ELR (cell line): ENCODE measurements at places on chromosomes 6 and 20.

- no peak for DNase-seq
Observed at GRCh38 chr6:41125282-41125681, 28.9 kb downstream of the TREML1 start.

- no peak for DNase-seq
Observed at GRCh38 chr6:41426438-41426851, 91.0 kb downstream of the NCR2 start.

- DNase-seq = no peak
Observed at GRCh38 chr6:146219101-146219500, 190.2 kb downstream of the GRM1 start.

DNA sequence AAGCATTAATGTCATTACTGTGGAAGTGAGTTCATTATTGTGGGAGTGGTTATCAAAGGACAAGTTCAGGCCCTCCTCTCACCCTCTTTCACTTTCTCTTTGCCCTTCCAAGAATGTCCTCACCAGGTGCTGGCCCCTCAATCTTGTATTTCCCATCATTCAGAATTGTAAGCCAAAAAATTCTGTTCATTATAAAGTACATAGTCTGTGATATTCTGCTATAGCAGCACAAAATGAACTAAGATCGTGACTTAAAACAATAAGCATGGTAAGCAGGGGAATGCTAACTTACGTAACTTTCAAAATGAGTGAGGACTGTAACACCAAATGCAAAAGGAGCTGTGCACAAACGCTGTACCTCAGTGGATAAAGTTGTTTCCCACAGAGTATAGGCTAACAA lies 515.7 kb upstream of the BTBD3 start:
- DNase-seq = no peak

- peak; percentile 63 for DNase-seq
Observed at GRCh38 chr6:127190552-127190951, 72.1 kb downstream of the RSPO3 start.

GRCh38 chr6:30227763-30228487 lies 14.7 kb upstream of the TRIM26 start:
- DNase-seq = no peak

GRCh38 chr20:35007891-35008290 lies 52.2 kb downstream of the MYH7B start:
- DNase-seq = no peak

GRCh38 chr20:37693635-37694626 lies at the start of gene CTNNBL1:
Gene CTNNBL1 (plus strand): TSS chr20:37694030. CDS start chr20:37694123, 93 bp downstream.
- peak; percentile 99 for DNase-seq

DNA sequence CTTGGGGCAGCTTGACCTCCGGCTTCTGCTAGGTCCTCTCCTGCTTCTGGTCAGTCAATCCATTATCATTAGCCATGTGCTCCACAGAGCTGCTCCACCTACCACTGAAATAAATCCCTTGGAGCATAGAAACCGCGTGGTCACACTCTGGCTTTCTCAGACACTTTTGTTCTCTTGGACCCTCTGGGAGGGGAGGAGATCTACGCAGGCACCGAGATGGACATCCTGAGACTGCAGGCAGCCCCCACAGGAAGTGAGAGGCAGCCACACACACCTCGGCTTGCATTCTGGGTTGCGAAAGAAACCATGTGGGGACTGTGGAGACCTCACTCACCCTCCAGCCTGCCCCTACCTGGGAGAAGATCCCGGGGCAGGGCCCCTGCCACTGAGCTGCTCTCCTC lies 79.5 kb downstream of the FYN start:
- no peak for DNase-seq

GRCh38 chr6:117423754-117424153 lies 2.0 kb downstream of the ROS1 start:
- no peak for DNase-seq

DNA sequence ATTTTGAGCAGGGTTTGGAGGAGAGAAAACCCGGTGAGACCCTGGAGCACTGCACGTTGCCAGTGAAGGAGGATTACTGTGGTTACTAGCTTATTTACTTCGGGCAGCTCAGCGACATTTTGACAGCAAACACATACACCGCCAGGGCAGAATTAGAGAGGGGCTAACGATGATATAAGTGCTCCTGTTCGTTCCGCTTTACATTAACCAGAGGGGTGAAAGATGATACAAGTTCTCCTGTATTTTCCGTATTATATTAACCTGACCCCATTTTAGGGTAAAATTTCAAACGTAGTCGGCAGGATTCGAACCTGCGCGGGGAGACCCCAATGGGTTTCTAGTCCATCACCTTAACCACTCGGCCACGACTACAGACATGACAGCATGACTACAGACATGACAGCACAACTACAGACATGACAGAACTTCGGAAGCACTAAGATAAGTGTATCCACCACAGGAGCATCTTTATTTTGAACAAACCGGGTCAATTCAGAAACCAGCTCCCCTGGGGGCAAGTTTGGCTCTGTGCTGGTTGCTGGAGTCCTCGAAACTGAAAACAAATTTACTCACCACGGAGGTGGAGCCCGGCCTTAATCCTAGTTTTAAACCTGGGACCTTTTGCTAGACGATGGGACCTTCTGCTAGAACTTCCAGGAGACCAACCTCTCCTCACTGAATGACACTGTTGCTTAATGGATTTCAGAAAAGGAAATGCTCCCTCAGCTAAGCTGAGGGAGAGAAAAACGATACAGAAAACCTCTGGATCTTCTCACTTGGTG lies 80.4 kb upstream of the ZNF184 start:
- DNase-seq = peak; percentile 89

- DNase-seq = no peak
Observed at GRCh38 chr20:14336686-14337085, 726 bp downstream of the FLRT3 start.
